ENCODE measurements at places on chromosomes 12 and 14.

GRCh38 chr12:93358058-93358457, 19.7 kb upstream of the NUDT4 start:
- DNase-seq = no peak

DNA sequence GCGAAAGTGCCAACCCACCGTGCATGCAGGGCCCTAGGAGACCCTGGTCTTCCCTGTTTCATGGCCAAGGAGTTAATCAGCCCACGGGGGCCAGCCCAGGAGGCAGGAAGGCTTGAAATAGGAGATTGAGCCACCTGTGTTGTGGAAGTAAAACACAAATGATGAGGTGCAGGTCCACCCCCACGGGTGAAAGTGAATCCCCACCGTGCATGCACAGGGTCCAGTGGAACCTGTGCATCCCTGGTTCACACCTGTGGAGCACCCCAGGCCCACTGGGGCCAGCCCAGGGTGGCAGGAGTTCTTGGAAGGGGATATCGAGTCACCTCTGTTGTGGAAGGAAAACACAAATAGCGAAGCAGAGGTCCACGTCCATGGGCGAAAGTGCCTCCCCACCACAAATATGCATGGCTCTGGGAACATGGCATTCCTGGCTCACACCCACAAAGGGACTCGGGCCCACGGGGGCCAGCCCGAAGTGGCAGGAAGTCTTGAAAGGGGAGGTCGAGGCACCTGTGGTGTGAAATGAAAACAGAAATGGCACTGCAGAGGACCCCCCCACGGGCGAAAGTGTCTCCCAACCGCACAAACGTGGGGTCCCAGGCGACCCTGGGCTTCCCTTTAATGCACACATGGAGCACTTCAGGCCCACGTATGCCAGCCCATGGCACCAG, 381.5 kb downstream of the ALG10 start:
- no peak for DNase-seq

DNA sequence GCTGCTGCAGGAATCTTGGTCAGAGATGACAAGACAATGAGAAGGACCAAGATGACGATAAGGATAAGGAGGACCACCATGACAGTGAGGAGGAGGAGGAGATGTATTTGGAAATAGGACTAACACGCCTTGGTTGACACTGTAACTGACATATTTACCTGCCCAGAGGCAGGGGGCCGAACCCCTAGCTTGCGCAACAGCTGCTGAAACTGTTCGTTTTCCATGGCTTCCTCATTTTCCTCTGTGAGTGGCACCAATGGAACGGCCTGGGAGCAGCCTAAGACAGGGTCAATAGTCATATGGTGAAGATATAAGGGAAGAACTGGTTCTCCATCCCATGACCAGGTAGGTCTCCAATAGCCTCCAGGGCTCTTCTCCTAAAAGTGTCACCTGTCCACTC, 28.8 kb downstream of the TIMELESS start:
- DNase-seq = no peak

DNA sequence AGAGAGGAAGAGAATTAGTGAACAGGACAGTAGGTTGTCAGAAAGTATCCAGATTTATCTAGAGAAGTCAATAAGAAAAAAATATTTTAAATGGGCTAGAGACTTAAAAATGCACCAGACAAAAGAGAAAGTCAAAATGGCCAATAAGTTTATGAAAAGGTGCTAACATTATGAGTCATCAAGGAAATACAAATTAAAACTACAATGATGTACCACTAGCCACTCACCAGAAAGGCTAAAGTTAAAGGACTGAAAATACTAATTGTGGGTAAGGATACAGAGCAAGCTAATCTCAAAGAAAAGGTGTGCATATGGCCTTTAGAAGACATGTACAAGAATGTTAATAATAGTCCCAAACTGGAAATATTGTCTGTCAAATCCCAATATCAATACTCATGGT, 37.7 kb downstream of the C12orf50 start:
- no peak for DNase-seq

DNA sequence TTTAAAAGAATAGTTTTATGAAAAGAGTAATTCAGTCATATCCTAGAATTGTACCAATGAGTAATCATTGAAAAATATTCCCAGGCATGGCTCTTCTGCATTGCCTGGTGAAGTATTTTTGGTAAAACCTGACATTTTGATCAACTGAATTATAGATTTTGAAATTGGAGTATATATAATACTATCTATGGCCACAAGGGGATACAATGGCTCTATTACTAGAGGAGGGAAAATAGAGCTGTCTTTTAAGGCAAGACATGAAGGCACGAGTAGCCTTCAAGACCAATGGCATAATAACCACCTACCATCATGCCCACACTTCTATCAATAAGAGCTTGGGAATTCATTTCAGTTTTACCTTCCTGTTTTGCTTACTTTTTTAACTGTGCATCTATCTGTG, 1241.4 kb upstream of the TMEM132C start:
- DNase-seq = no peak
